ENCODE measurements at places on chromosomes 5 and 9.
A peak's percentile ranks its signal among the peaks of the same experiment; 100 is the strongest.

- DNase-seq, result no peak
Measured at GRCh38 chr9:133978226-133978898, 13.8 kb downstream of the VAV2 start.

GRCh38 chr5:118040496-118040895 is 947.9 kb downstream of the DTWD2 start:
- no peak for DNase-seq

DNA sequence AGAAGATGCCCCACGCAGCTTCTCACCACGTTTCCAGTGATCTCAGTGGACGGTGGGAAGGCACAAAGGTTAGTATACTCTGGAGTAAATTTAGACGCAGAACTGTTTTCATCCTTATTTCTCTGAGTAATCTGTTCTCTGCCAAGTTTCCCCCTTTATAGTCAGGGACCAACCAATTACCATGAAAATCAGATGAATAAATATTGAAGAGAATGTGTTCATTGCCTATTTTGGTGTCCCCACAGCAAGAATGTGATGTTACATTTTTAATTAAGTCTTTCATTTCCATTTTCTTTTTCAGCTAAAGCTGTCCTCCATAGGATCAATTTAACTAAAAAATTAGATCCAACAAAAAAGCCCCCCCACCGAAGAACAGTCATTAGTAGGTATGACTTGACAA is 41.4 kb downstream of the S1PR3 start:
- no peak for DNase-seq

GRCh38 chr9:100074093-100074492 is 24.7 kb downstream of the ERP44 start:
- DNase-seq, result no peak

GRCh38 chr9:124869466-124869985 is 7.6 kb downstream of the ARPC5L start:
- no peak for DNase-seq

GRCh38 chr5:68771732-68772131 is 322.1 kb upstream of the SLC30A5 start:
- no peak for DNase-seq

DNA sequence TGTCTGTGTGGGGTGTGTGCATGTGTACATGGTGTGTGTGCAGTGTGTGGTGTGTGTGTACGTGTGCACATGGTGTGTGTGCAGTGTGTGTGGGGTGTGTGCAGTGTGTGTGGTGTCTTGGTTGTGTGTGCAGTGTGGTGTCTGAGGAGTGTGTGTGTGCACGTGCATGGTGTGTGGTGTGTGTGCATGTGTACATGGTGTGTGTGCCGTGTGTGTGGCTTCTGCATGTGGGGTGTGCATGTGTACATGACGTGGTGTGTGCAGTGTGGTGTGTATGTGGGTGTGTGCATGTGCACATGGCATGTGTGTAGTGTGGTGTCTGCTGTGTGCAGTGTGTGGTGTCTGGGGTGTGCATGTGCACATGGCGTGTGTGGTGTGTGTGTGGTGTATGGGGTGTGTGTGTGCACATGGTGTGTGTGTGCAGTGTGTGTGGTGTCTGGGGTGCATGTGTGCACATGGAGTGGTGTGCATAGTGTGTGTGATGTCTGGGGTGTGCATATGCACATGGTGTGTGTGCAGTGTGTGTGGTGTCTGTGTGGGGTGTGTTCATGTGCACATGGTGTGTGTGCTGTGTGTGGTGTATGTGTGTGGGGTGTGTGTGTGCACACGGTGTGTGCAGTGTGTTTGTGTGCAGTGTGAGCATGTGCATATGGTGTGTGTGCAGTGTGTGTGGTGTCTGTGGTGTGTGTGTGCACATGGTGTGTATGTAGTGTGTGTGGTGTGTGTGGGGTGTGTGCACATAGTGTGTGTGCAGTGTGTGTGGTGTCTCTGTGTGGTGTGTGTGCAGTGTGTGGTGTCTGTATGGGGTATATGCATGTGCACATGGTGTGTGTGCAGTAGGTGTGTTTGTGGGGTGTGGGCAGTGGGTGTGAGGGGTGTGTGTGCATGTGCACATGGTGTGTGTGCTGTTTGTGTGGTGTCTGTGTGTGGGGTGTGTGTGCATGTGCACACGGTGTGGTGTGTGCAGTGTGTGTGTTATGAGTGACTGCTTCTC is 40.6 kb upstream of the ZNG1F start:
- no peak for DNase-seq

DNA sequence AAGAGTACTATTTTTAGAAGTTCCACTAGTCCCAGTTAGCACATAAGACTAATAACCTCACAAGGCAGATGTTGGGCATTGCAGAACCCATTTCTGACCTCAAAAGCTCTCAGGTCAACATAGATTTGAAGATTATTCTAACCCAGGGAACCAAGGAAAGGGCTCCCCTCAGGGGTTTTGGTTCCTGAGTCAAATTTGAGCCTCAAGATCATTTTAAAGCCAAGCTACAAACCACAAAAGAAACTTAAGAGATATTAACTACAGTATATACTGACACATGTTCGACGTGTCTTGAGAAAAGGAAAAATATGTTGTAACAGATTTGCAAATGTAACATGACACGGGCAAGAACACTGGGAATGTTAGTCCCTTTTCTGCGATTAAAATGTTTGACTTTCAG is 88.6 kb downstream of the GNAQ start:
- no peak for DNase-seq

DNA sequence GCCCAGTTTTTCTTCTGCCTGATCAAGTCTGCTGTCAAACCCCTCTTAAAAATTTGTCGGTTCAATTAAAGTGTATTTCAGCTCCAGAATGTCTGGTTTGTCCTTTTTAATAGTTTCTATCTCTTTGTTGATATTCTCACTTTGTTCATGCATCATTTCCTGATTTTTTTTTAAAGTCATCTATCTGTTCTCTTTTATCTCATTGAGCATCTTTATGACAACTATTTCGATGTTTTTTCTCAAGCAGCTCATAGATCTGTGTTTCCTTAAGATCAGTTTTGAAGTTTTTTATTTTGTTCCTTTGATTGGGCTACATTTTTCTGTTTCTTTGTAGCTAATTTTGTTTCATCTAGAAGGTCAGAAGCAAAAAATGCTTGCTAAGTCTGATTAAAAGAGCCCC is 53.7 kb downstream of the FGD3 start:
- DNase-seq, result no peak

DNA sequence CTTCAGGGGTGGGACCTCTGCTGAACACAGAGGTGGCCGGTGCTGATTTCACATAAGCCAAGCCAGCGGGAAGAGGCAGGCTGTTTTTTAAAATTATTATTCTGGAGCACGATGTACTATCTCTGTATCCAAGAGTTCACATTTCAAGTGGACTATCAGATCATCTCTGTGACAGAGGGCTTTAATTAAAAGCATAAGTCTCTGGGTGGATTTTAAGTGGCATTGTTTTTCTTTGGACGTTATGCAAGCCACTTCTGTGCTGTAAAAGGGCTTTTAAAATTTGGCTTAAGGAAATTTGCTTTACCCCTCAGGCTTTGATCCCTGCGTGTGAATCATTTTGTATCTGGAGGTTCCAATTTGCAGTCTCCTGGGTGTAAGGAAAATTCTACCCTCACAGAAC is 124.7 kb downstream of the PALM2AKAP2 start:
- DNase-seq, result no peak

DNA sequence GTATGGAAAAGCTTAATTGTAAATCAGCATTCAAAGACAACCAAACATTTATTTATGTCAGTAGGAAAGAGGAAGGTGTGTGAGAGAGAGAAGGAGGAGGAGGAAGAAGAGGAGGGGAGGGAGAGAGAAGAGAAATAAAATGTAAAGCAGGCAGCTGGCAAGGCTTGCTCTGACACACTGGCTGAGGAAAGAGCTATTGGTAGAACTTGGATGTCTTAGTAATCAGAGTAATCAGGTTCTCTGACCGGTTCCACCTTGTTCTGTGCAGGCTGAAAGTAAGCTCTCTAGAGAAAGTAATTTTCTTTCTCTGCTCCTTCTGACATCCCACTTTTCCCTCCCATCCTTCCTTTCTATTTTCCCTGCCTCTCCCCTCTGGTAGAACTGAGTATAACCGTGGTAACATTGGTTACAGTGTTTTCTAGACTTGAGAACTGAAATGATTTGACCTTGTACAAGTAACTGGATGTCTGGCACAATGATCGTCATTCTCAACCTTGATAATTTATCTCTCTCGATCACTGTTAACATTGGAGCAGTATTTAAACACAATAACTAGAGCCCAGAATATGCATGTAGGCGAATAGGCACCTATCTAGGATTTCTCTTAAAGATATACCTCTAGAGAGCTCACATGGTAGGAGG is 33.3 kb downstream of the TLE4 start:
- no peak for DNase-seq

DNA sequence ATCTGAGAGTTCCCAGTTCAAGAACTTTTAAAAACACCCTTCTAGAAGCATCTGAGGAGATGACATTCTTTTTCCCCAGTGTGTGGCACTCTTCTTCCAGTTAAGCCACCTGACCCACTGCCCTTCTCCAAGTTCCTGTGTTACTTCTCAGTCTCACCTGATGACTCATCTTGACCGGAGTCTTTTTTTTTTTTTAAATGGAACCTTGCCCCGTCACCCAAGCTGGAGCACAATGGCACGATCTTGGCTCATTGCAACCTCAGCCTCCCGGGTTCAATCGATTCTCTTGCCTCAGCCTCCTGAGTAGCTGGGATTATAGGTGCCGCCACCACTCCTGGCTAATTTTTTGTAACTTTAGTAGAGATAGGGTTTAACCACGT is 224.1 kb upstream of the DAB2 start:
- DNase-seq, result no peak

GRCh38 chr9:19441730-19442129 is 32.9 kb downstream of the ACER2 start:
- no peak for DNase-seq

GRCh38 chr9:38159599-38159998 is 90.6 kb upstream of the SHB start:
- DNase-seq, result no peak

- no peak for DNase-seq
Measured at GRCh38 chr5:112634166-112634565, 103.5 kb upstream of the APC start.

DNA sequence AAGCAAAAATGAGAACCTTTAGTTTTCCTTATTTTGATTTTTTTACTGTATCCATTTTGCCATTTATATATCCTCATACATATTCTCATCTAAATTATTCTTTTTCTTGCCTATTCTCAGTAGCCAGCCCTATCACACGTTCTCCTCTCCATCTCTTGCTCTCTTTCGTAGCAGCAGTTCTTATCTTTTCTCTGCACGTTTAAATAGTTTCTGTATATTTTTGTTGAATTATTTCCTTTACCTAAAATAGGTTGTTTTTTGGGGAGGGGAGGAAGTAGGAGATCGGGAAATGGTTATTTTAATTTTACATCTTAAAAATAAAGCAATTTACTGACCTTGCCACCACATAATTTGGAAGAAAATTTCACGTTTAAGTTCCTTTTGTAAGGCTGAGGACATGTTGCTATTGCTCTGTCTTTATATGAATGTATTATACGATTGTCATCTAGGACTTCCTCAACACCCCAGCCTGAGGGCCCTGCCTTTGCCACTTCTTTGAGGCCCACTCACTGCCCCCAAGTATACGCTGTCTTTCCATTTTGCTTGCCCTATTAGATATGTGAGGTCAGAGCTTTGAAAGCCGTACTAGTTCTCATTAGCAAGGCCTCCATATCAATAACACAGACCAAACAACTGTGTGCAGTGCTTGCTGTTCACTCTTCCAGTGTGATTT is 140.3 kb downstream of the GNAQ start:
- DNase-seq, result no peak

DNA sequence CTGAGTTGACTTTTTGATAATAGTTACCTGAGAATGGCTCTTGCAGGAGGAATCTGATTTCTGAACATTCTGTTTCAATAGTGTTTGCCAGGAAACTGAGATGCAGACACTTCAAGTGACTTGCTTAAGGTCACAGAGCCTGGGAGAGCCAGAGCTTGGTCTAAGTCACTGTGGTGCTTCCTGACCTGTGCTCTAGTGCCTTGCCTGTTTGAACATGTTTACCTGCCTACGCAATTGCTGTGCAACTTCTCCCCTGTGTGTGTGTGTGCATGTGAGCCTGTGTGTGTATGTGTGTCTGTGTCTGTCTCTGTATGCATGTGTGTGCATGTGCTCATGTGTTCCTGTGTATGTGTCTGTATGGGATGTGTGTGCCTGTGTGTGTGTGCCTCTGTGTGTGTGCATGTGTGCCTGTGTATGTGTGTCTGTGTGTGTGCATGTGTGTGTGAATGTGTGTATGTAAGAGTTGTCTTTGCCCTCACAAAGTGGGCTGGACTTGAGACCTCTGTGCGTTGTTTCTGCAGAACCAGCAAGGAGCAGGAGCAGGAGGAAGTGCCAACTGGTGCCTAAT is 185.8 kb downstream of the GADD45G start:
- DNase-seq, result no peak

- DNase-seq, result no peak
Measured at GRCh38 chr9:18060269-18060934, 413.6 kb upstream of the ADAMTSL1 start.

- peak; percentile 65 for DNase-seq
Measured at GRCh38 chr5:143931476-143931875, 119.5 kb downstream of the HMHB1 start.

DNA sequence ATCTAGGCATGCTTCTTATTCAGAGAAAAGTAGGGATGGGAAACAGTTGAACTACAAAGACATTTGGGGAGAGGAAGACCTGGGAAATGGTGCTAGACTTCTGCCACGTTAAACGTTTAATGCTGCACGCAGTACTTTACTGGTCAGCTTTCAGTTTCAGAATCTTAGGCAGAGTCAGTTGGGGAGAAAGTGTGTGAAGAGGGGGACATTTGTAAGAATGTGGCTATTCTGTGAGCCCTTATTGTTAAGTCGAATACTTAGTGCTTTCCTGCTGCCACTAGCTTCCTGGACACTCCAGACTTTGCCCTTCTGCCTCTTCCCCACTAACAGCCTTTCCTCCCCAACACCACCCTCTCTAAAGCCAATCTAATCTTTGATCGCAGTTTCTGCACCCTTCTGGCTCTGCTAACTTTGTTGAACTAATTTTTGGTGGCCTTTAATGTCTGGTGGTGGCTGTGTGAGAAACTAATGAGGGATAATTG is 6.1 kb downstream of the CYSTM1 start:
- no peak for DNase-seq

GRCh38 chr5:113256671-113257452 is 177.9 kb downstream of the TSSK1B start:
- no peak for DNase-seq

GRCh38 chr5:32076699-32077695 is 97.1 kb downstream of the GOLPH3 start:
- DNase-seq, result peak; percentile 51

DNA sequence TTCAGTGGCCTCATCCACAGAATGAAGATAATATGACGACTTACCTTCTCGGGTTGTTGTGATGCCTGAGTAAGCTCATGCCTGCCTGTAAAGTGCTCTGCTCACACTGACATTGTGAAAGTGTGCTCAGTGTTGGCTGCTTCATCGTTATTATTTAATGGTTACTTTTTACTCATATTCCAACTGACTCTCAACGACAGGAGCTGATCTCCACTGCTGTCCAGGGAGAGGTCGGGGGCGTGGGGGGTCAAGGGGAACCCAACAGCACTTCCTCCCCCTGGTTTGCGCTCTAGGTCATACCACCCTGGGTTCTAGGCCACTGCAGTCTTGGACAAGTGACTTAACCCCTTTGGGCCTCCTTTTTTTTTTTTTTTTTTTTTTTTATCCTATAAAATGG is 52.9 kb upstream of the ANGPTL2 start:
- DNase-seq, result no peak

All from NCI-H446 (cell line).